Inflammatory macrophage treated with lipopolysaccharide for 1 hour (primary cell): ENCODE measurements at places on chromosomes 4 and X.

- peak; percentile 48 for DNase-seq
Observed at GRCh38 chrX:49884290-49884862, 5.1 kb downstream of the USP27X start.

- no peak for DNase-seq
Observed at GRCh38 chr4:187071946-187072600, 348.4 kb upstream of the FAT1 start.

DNA sequence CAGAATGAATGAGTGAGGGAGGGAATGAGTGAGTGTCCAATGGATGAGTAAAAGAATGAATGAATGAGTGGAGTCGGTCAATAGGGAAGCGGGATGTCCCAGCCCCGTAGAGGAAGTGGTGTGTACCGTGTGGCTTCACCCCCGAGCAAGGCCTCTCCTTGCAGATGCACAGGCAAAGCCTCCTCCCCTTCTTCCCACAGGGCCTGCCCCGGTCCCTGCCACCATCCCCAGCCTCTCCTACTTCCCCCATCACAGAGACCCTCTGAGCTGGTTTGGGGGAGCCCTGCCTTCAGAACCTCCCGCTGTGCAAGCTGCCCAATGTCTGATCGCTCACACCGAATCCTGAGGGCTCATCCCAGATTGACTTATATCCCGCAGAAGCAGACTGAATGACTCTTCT is 13.6 kb downstream of the HTRA3 start:
- DNase-seq: no peak

DNA sequence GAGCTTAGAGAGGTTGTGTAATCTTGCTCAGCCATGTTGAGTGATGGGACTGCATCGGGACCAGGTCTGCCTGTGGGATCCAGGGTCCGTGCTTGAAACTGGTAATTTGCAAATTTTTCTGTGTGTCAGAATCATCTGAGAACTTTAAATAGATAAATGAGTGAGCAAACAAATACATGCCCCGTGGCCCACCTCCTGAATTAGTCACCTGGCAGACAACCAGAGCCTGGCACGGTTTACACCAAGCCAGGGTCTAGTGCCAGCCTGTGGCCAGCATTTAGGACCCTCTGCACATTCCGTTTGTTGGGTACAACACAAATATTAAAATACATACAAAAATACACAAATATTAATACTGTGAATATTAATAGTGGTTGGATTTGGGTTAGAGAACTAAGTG is 90.6 kb upstream of the STOX2 start:
- no peak for DNase-seq

DNA sequence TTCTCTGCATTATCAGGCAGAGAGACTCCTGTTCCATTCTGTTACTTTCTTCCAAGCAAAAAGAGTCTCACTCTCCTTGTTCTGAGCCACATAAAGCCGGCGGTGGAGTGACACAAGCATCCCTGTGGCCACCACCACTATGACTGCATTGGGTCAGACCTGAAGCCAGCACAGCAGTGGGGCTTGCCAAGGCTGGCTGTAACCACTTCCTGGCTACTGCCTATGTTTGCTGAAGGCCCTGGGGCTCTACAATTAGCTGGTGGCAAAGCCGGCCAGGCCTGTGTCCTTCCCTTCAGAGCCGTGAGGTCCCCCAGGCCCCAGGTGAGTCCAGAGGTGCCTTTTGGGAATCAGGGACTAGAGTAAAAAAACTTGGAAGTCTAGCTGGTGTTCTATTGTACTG is 31.8 kb downstream of the PLAC8 start:
- no peak for DNase-seq

DNA sequence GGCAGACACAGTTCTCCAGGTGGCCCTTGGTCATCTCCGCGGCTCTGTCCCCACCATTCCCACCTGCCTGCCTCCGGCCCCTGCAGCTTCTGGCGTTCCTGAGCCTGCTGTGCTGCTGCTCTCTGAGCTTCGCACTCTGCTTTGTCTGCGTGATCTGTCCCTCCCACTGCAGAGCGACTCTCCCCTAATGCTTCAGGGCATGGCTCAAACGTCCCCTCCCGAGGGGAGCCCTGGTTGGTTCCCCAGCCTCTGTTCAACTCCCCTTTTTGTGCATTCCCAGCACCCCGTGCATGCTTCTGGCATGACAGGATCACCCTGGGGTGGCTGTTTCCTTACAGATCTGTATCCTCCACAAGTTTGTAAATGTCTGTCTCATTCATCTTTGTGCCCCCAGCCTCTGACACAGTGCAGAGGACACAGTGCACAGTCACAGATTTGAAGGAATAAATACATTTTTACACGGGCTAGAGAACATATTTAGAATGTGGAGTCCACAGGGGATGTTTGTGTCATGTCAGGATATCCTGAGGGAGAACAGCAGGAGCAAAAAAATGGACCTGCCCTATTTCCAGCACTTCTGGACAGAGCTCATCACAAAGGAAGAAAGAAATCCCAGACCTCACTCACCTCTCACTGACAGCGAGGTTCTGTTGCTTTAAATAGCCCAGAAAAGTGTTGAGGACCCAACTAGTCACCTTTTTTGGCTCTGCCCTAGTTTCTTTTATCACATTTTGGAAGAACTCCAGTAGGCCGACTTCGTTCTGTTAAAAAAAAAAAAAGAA is 72.6 kb downstream of the GATB start:
- no peak for DNase-seq

DNA sequence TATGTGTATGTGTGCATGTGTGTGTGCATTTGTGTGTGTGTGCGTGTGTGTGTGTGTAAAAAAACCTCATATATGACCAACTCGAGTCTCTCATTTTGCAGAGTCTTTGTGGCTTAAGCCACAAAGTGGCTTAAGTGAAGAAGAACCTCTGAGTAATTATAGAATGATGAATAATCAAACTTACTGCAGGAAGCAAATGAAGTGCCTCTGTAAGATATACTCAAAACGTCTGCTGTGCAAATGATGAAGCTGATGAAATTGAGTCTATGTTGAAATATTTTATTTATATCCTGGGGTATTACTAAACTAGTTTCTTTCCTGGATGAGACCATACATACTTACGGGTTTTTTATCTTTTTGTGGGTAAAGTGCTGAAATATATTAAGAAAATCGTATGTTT is 1198.7 kb downstream of the PCDH7 start:
- DNase-seq: peak; percentile 1

- DNase-seq: no peak
Observed at GRCh38 chrX:66004928-66005829, 34.7 kb downstream of the VSIG4 start.

DNA sequence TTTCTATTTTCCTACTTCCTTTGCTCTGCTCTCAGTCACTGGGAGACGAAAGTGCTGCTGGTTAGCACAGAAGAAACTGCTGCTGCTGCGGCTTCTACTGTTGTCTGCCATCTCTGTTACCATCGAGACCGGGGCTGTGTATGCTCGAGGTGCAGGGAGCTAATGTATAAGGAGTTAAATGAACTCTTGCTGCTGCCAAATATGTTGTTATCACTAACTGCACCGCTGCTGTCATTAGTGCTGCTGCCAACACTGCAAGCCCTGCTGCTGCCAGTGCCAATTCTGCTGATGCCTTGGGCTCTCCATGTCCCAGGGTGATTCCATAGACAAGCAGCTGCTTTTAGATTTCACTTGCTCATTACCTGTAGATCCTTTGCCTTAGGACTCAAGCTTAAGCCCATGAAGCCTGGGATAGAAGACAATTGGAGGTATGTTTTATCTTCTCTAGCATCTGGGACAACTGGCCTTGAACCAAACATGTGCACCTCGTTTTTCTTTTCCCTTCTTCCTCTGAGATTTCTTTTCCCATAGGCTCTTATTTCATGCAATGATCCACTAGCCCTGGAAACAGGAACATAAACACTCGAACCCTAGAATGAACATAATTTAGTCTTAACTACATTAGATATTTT is 107.8 kb downstream of the CCSER1 start:
- no peak for DNase-seq

DNA sequence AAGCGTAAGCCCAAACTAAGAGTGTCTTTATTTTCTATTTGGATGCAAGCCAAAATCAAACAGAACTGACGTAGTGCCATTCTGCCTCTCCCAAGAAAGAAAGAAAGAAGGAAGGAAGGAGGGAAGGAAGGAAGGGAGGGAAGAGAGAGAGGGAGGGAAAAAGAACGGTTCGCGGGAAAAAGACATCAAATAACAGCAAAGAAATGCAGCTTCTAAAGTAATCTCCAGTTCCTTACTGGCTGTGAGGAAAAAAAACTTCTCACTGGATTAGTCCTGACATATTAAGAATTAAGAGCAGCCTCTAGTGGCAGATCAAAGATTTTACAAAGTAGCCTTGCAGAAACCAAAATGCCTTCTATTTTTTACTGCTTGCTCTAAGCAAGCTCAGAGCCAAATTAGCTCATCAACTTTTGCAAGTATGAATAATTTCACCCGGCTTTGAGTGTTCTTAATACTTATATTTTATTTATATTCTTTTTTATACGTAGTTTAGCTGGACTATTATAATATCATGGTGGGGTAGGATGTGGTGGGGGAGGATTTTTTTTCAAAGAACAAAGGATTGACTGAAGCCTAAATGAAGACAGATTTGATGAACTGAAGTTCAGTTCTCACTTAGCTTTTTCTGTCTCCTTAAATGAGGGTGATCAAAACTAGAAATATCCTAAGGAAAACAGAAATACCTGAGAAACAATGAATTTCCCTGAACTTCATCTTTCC is 36.6 kb downstream of the PITX2 start:
- DNase-seq: no peak

DNA sequence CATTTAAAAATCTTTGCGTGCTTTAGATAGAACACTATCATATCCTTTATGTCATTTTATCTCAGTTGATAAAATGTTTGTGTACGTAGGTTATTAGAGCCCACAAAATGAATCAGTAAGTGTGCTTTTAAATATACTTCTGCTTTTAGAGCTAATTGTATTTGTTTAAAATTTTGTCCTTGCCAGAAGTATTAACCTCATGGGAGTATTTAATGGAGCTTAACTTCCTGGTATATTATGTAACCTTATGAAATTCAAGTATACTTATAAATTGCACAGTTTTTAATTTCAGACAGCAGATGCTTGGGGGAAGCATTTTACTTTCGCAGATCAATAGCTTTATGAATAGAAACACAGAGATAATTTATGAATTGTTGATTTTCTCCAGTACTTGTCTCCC is 90.2 kb downstream of the DIPK2B start:
- no peak for DNase-seq

DNA sequence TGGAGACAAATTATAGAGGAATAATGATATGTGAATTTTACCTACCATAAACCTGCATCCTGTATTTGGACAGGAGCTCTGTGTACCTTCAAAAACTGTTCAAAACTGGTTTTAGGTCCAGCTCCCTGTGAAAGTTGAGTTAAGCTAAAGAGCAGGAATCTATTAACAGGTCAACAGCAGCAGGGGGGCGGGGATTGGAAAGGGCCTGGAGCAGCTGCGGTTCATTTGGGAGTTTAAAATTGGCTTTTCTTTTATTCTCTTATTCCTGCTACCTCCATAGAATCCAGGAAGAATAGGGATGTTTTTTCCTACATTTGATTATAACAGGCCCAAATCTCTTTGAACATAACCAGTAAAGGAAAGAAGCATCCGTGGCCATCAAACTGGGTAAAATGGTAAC is 23.8 kb downstream of the SHROOM3 start:
- no peak for DNase-seq

GRCh38 chr4:182000077-182000476 is 243.1 kb upstream of the TENM3 start:
- no peak for DNase-seq

DNA sequence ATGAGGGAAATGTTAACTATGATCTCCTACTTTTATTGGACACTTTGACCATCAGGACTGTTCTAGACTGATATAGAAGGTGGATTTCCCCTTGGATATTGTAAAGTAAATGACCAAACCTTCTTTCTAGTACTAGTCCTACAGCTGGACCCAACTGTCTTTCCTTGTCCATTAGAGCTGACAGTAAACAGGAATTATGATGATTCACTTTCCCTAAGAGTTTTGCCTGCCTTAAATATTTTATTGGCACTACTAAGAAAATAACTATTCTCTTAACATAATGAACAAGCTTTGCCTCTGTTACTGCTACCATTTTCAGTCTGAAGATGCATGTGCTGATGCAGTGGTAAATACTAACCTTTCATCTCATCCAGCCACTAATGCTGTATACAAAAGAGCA is 915.4 kb downstream of the CENPC start:
- DNase-seq: no peak

DNA sequence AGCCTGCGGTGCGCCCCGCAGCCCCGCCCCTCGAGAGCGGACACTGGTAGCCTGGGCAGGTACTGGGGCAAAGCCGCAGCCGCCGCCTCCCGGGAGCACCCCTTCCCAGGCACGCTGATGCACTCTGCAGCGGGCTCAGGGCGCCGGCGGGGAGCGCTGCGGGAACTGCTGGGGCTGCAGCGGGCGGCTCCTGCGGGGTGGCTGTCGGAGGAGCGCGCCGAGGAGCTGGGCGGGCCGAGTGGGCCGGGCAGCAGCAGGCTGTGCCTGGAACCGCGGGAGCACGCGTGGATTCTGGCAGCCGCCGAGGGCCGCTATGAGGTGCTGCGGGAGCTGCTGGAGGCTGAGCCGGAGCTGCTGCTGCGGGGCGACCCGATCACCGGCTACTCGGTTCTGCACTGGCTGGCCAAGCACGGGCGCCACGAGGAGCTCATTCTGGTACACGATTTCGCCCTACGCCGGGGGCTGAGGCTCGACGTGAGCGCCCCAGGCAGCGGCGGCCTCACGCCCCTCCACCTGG is 401 bp downstream of the SOWAHD start:
- no peak for DNase-seq

- DNase-seq: no peak
Observed at GRCh38 chr4:1239141-1239949, 9.6 kb downstream of the CTBP1 start.

DNA sequence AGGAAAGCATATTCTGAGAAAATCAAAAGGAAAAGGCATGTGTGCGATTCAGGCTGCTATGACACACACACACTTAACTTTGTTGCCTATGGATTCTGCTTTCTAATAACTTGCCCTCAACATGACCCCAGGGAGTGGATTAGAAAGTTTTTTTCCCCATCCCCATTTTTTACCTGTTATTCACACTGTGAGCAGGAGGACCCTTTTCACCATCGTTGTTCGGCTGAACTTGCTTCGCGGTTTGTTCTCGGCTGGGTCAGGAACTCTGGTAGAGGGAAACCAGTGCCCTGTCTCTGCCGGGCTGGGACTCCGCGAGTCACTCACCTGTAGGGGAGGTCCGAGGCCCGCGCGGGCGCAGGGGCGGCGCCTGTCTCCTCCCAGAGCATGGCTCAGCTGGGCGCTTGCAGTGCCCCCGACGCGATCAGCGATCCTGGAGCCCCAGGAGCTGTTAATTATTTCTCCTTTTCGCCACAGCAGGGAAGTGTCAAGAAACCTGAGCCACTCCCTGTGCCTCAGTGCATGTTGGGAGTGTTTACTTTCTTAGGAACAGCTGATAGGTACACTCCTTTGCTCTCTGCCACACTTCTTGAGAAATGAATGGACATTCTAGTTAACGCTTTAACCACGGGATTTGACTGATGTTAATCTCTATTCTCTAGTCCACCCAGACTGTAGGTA is at the start of gene RASSF6:
TSS of gene RASSF6 (minus strand) at position 322 of the 678 bp plus-strand sequence. CDS start 8,641 bp downstream, outside the sequence.
- no peak for DNase-seq
